Uterus (tissue), 4 donors: ENCODE measurements at places on chromosomes 13 and 19. TPM values are rescaled to one million over a fixed set of nuclear protein-coding genes. Genes with fewer than 3 reads are reported as not detected.

Gene BCKDHA
- 36.7 TPM for total RNA-seq

Gene NKG7
- 1.0 TPM for total RNA-seq

Gene ATP4A
- not detected for total RNA-seq

Gene ZNF230
- total RNA-seq = 12.9 TPM

Gene CAMSAP3
- 0.29 TPM for total RNA-seq

Gene PSG5
- total RNA-seq = not detected

Gene ASPDH
- total RNA-seq = not detected

Gene GJB2
- not detected for total RNA-seq

DNA sequence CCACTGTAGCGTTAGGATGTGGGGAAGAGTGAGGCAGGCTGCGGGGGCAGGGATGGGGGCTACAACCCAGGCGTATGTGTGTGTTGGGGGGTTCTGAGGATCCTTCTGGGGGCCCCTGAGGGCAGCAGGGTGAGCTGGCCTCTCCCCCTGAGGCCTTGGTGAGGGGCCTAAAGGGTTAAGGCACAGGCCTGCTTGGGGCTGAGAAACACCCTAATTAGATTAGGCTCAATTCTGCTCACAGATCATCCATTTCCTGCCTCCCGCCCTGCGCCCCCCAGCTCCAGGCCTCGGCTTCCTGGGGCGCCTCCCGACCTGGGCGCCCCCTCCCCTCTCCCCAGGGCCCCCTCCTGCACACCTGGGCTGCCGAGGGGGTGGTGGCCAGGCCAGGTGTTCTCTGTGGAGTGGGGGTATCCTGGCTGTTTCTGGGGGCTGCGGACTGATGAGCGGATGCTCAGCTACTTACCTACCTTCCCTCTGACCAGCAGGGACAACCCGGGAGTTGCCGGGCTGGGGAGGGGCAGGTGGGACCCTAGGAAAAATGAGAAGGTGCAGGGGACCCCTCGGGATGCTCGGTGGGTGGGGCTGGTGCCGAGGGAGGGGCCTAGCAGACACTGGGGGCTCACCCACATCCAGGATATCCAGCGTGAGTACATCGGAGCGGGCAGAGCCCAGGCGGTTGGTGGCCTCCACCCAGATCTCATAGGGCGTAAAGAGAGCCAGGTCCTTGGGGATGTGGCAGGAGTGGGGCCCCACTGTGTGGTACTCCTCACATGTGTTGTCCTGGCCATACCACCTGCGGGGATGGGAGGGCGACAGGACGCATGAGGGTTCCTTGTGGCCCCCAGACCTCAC is 8.6 kb downstream of the CRLF1 start:
- no peaks in the 10 kb centered on the region for H3K36me3 ChIP-seq
- H3K27me3 ChIP-seq = peaks cover 2% of the 10 kb centered on the region
- H3K4me1 ChIP-seq = peaks cover 12% of the 10 kb centered on the region
- no peak overlapping the region for H3K4me3 ChIP-seq
- H3K27ac ChIP-seq = no peak overlapping the region
- no peak for DNase-seq

GRCh38 chr13:70994191-70994590 is 872.8 kb downstream of the DACH1 start:
- H3K27ac ChIP-seq = no peak overlapping the region
- no peaks in the 10 kb centered on the region for H3K27me3 ChIP-seq
- no peaks in the 10 kb centered on the region for H3K36me3 ChIP-seq
- H3K4me3 ChIP-seq = no peak overlapping the region
- no peaks in the 10 kb centered on the region for H3K4me1 ChIP-seq
- no peak for DNase-seq

DNA sequence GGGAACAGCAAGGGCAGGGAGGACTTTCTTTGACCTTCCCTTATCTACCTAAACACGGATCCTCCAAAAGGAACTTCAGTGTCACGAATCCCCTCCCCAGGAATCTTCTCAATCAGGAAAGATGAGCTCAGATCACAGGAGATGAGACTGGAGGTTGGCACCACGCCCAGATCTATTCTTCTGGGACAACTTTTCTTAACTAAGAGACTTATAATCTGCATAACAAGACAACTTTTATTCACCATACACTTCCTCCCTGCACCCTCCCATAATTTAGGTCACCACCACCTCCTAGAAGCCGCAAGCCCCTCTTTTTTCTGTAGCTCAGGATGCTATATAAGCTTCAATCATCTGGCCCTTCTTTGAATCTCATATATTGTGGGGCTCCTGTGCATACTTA is 19.2 kb upstream of the AKT2 start:
- H3K27ac ChIP-seq = no peak overlapping the region
- no peaks in the 10 kb centered on the region for H3K27me3 ChIP-seq
- H3K36me3 ChIP-seq = no peaks in the 10 kb centered on the region
- no peak for DNase-seq

DNA sequence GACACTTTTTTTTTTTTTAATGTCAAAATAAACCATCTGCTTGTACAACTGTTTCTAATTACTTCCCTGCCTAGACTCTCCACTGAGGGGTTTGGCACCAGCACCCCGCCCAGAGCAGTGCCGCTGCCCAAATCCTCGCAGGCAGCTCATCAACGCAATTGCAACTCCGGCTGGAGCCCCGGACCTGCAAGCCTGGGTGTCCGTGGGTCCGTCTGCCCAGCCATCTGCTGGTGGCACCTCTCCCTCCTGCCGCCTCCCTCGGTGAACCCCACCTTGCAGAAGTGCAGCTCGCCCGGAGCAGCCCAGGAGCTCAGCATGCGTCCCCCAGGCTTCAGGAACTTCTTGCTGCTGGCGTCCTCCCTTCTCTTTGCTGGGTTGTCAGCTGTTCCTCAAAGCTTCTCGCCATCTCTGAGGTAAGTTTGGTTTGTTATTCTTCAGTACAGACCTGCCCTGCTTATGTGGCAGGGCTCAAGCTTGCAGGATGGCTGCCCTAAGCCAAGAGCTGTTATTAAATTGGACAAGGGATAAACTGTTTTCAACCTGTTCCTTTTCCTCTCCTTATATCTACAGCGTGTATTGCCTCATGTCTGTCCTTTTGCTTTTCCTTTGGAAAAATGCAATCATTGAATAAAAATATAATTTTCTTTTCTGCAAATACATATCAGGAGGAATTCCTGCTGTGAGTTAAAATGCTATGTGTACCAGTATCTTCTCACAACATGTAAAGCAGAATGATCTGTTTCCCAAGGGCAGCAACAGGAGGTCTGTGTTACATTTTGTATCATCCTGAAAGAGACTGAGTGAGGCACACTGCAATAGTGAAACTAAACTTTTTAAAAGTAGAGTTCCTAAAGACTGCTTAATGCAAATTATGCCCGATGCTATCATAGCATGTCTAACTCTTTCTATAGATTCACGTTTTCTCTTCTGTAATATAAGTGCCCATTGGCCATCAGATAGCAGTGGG is at the start of gene ITGBL1:
Gene ITGBL1, plus strand, starts transcription at position 157 of the 967 bp plus-strand sequence. Its CDS starts 159 bp downstream, at position 316.
- H3K4me1 ChIP-seq = no peaks in the 10 kb centered on the region
- DNase-seq = no peak
- no peak within 1 kb of the TSS for H3K27ac ChIP-seq
- no peaks in the 10 kb centered on the region for H3K27me3 ChIP-seq
- peak within 1 kb of the TSS; percentile 26 for H3K4me3 ChIP-seq

DNA sequence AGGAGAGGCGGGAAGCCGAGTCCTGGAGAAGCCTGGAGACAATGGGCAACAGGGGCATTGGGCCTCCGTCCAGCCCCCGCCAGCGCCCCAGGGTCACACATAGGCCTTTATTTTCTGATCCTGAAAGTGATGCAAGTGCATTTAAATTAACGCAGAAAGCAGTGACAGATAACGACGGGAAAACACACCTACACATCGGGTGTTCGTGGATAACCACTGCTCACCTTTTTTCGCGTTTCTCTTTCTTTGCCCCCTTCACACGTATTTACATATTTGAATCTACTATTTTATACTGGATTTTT is 30.4 kb upstream of the GRTP1 start:
- DNase-seq = no peak
- H3K27me3 ChIP-seq = no peaks in the 10 kb centered on the region
- no peaks in the 10 kb centered on the region for H3K4me1 ChIP-seq
- H3K4me3 ChIP-seq = peak overlapping the region; percentile 54
- no peaks in the 10 kb centered on the region for H3K36me3 ChIP-seq

GRCh38 chr13:40159736-40160135 is 504.3 kb downstream of the COG6 start:
- H3K36me3 ChIP-seq = no peaks in the 10 kb centered on the region
- H3K27ac ChIP-seq = no peak overlapping the region
- DNase-seq = no peak
- no peaks in the 10 kb centered on the region for H3K27me3 ChIP-seq
- no peaks in the 10 kb centered on the region for H3K4me1 ChIP-seq
- no peak overlapping the region for H3K4me3 ChIP-seq

- H3K27ac ChIP-seq = no peak overlapping the region
- DNase-seq = no peak
- H3K4me1 ChIP-seq = no peaks in the 10 kb centered on the region
- no peaks in the 10 kb centered on the region for H3K36me3 ChIP-seq
- no peak overlapping the region for H3K4me3 ChIP-seq
- H3K27me3 ChIP-seq = no peaks in the 10 kb centered on the region
These were observed 33.1 kb upstream of the ONECUT3 start for GRCh38 chr19:1720237-1720636.

DNA sequence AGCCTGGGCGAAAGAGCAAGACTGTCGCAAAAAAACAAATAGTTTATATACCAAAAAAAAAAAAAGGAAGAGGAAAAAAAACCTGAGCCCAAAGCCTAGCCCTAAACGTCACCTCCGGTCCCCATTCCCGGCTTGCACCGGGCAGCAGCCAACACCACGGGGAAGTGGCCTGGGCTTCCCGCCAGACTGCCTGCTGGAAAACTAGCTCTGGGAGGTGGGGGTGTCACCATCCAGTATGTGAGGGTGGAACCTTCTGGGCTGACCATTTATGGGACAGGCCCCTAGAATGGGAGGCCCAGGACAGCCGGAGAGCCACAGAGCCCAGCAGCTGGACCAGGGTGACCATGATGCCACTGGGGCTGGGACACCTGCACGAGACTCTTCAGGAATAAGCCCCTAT is 37.3 kb downstream of the IL12RB1 start:
- H3K36me3 ChIP-seq = no peaks in the 10 kb centered on the region
- no peaks in the 10 kb centered on the region for H3K27me3 ChIP-seq
- no peaks in the 10 kb centered on the region for H3K4me1 ChIP-seq
- peak overlapping the region; percentile 76 for H3K27ac ChIP-seq
- DNase-seq = peak; percentile 82
- no peak overlapping the region for H3K4me3 ChIP-seq

GRCh38 chr13:96967248-96967745 is 27.0 kb downstream of the OXGR1 start:
- no peak for DNase-seq
- H3K4me3 ChIP-seq = no peak overlapping the region

- H3K36me3 ChIP-seq = no peaks in the 10 kb centered on the region
- no peak overlapping the region for H3K4me3 ChIP-seq
- H3K4me1 ChIP-seq = peaks cover 21% of the 10 kb centered on the region
- H3K27ac ChIP-seq = no peak overlapping the region
These were observed 2.0 kb upstream of the RNF126 start for GRCh38 chr19:664913-665443.
